Posterior vena cava (tissue), 2 donors: ENCODE measurements at places on chromosomes 3 and 15. TPM values are rescaled to one million over a fixed set of nuclear protein-coding genes. Genes with fewer than 3 reads are reported as not detected.

The NRG4 gene
- not detected for total RNA-seq

The GOLGA8J gene
- not detected for total RNA-seq

The PLSCR5 gene
- total RNA-seq: not detected

The UBA5 gene
- total RNA-seq: 31.6 TPM

The NEK10 gene
- 1.5 TPM for total RNA-seq

The MITF gene
- total RNA-seq: 61.4 TPM

The SH2D7 gene
- not detected for total RNA-seq

GRCh38 chr3:12508291-12508700 is 24.0 kb downstream of the TSEN2 start:
- no peak for DNase-seq

GRCh38 chr15:49187549-49188245 is 17.6 kb downstream of the GALK2 start:
- no peak for DNase-seq

DNA sequence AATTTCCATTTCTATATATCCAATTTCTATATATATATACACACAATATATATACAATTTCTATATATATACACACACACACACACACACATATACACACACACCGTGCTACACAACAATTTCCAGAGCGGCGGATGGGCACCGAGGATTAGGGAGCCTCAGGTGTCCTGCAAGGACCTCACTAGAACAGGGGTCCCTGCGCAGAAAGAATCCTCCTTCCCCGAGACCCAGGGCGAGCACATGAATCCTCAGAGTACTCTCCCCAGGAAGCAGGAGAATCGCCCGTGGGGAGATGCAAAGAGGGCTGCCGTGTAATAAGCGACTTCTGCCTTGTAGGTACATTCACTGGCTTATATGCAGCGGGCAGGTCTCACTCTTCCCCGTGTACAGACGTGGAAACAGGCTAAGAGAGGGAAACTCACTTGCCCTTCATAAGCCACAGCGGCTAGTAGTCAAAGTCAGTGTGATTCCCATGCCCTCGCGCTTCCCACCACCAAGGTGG is 467 bp downstream of the PIF1 start:
- no peak for DNase-seq

GRCh38 chr15:78162038-78162437 is 12.9 kb downstream of the IDH3A start:
- DNase-seq: no peak

DNA sequence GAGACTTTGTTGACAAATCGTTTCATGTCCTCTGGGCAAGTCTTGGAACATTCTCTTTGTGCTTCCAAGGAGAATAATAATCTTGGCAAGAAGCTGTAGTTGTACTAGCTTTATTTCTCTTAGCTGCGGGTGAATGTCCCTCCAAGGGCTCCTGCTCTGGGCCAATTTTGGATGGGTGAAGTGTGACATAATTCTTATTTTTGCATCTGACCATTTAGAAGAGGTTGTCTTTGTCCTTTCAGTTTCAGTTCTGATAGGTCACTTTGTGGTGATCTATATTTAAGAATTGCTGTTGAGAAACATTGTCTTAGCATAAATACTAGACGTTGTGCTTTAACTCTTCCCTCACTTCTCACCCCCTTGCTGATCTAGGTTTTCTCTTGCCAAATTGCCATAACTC is 164.8 kb upstream of the RORA start:
- DNase-seq: no peak

GRCh38 chr3:35679409-35680080 is 40.2 kb downstream of the ARPP21 start:
- DNase-seq: no peak

- DNase-seq: no peak
These were observed 124.8 kb upstream of the GOLIM4 start for GRCh38 chr3:168220556-168220955.

GRCh38 chr3:133376810-133377209 is 23.0 kb upstream of the BFSP2 start:
- DNase-seq: no peak

DNA sequence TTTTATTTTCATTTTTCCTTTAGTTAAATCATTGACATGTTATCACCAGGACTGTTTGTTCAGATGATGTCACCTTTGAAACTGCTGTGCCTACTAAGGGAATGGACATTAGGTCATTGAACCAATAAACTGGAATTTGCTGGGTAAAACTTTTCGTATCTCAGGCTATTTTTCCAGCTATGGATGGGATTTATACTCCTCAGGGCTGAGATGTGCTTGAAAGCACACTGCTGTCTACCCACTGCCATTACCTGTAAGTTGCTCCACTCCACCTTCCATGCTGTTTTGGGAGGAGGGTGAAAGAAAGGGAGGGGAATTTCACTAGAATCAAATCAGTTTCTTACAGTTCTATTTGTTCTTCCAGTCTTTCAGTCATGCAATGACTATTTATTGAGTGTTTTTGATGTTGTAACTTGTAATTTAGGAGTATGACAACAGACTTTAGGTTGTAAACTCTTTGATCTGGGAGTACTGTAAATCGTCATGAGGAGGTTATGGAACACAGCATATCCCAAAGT is 11.3 kb downstream of the EHD4 start:
- DNase-seq: no peak

- peak; percentile 23 for DNase-seq
These were observed 8.6 kb downstream of the PODXL2 start for GRCh38 chr3:127637546-127637945.

DNA sequence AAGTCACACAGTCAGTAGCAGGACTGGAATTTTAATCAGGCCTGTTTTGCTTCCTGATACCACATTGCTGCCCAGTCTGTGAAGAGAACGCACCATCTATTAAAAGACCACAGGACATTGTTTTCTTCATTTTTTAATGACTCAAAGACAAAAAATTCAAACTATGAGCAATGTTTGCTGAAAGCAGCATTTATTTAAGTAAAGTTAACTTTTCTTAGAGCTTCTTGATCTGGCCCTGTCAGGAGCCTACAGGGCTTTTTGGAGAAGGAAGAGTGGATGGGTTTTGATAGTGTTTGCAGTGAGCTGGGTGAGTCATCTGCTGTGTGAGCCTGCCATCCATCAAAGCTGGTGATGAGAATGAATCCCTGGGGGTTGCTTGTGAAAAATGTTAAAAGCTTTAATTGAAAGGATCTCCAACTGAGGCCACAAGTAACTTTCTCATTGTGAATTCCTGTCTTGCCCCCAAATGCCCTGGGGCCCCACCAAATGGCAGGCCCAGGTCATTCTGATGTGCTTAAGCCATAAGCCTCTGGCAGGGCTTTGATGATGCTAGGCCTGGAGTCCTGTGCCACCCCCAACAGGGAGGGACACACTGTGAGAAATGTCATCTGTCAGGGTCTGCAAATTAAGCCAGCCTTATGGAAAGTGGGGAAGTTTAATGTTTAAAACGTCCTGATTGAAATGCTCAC is 136.2 kb upstream of the PFN2 start:
- no peak for DNase-seq

DNA sequence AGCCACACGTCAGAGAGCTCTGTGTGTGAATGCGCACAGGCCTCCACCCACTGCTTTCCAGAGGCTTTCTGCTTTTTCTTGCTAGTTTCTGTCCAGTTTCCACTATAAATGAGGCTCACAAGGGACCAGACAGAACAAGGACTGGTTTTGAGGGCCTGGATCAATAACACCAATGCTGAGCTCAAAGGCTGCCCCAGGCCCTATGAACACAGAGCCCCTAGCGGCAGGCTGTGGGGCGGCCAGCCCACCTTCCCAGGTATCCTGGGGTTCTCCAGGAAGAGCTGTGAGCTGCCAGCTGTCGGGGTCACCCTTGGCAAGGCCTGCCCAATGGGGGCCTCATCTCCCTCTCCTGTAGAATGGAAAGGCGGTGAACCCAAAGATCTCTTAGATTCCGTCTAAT is 2.2 kb upstream of the ITIH3 start:
- DNase-seq: no peak

DNA sequence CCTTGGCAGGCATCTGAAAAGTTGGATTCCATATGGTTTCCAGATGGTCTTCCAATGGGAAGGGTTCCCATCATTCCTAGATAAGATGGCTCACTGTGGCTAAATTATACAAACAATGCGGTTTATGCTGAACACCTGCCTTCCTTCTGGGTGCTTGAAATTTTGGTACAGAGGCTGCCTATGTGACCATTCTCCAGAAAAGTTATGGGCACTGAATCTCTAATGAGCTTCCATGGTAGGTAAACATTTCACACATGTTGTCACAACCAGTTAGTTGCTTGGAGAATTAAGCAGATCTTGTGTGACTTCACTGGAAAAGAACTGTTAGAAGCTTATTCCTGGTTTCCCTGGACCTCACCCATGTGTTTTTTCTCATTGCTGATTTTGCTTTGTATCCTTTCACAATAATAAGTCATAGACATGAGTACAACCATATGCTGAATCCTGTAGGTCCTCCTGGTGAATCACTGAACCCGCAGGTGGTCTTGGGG is 30.1 kb downstream of the PLOD2 start:
- DNase-seq: no peak

DNA sequence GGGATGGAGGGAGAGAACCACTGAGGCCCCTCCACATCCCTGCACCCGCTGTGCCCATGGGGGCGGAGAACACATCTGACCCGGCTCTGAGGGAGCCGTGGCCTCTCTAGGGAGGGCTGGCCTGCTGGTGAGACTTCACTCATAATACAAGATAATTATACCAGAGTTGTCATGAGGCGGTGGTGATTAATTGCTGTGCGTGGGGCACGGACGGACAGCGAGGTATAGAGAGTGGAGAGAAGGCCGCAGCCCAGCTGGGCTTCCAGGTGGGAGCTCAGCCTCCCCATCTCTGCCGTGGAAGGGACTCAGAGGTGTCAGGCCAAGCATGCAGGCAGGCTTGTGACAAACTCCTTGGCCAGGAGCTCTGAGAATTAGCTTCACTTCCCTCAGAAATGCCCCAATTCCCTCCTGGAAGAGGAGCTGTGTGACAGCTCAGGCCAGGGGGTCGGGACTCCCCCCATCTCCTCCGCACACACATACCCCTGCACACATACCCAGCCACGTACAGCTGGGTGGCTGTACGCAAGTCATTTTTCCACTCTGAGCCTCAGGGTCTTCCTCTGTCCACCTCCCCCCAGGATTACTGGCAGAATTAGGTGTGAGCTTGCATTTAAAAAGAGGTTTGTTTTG is 6.0 kb upstream of the GATA2 start:
- no peak for DNase-seq

- no peak for DNase-seq
These were observed 13.5 kb downstream of the OR5K3 start for GRCh38 chr3:98404010-98404409.

- no peak for DNase-seq
These were observed 93.3 kb downstream of the ADAMTSL3 start for GRCh38 chr15:83747050-83747717.

GRCh38 chr3:134260987-134261386 is 10.3 kb upstream of the RYK start:
- no peak for DNase-seq

- no peak for DNase-seq
These were observed 618.1 kb downstream of the ZNF385D start for GRCh38 chr3:21132896-21133295.

DNA sequence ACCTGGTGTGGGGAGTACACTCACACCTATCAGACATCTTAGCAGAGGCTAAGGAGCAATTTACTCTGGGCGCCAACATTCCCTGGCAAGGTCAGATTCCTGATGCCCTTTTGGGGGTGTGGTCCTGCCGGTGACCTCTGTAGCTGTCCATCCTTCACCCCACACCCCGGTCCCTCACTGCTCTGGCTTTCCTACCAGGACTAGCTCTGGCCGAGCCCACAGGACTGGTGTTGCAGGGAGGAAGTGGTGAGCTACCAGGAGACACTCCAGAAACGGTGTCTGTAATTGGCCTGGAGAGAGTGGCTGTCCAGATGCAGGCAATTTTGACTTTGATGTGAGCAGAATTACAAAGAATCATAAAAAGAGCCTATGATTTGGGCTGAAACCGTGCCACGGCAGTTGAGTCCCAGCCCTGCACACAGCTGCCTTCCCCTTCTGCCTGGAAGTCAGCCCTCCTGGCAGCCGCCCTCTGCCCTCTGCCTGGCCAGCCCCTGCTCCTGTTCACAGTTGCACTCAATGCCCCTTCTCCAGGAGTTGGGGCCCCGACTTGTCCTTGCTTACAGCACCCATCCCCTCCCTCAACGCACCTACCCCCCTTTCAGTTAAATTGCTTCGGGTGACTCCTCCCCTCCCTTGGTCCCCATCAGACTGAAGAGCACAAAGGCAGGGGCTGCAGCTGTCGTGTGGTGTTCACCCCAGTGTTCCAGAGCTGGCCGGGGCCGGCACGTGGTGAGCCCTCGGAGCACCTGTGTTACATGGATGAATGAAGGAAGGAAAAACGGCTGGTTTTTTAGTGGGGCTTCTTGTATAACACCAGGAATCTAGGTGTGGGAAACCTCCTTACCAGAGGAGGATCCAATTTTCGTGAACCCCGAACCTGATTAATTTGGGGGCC is 80.2 kb upstream of the TPM1 start:
- no peak for DNase-seq

- peak; percentile 91 for DNase-seq
These were observed 34.3 kb downstream of the SEC22C start for GRCh38 chr3:42547401-42547945.

DNA sequence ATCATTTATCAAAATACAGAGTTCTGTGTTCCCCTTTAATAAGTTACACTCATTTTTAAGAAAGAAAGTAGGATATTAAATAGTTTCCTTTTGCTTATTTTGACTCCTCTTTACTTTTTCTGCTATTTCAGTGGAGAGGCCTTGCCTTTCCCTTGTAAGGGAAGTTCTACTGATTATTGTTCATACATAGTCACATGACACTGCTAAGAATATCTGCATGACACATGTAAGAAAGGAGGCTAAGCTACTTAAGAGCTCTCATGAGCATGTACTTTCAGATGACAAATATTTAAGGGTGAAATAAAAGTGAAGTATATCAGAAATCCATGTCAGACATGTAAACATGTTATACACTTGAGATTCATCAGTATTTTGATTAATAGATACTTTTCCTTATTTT is 39.0 kb downstream of the MYRIP start:
- no peak for DNase-seq

- DNase-seq: no peak
These were observed 20.6 kb downstream of the CHD2 start for GRCh38 chr15:92920595-92921161.

DNA sequence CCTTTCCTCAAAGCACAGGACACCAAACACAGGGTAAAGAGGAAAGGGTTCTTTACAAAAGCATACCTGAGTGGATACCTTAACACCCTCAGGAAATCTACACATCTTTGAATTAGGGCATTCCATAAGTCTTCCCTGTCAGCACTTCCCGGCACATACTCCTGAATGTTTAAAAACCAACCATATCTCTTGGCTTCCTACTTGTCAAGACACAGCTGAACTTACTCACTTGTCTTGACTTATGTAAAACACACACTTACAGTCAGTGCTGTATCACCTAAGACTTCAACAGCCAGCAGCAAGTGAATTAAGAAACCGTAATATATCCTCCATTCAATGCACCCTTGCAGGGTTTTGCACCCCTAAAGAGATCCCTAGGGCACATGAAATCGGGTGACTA is 17.5 kb downstream of the IL1RAP start:
- no peak for DNase-seq

DNA sequence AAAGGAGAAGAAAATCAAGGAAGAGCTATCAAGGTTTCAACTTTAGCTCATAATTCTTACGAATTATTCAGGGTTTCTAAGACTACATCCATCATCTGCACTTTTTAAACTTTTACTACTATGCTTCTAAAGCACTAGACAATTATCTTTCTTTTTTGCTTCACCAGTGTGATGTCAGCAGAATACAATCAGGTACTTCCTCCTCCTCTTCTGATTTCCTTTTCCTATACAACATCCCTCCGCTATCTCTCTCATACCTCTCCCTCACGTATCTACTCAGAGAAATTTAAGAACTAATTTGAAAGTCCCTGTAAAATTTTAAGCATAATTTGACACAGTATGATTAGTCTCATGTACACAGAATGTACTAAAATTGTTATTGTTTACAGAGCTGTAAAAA is 47.3 kb upstream of the USP50 start:
- no peak for DNase-seq
